ENCODE measurements at places on chromosomes 12 and 14.

- no peak for DNase-seq
These were observed 10.8 kb upstream of the SLC4A8 start for GRCh38 chr12:51413791-51414190.

GRCh38 chr14:94650806-94651805 lies 38.9 kb downstream of the SERPINA3 start:
- DNase-seq, result no peak

DNA sequence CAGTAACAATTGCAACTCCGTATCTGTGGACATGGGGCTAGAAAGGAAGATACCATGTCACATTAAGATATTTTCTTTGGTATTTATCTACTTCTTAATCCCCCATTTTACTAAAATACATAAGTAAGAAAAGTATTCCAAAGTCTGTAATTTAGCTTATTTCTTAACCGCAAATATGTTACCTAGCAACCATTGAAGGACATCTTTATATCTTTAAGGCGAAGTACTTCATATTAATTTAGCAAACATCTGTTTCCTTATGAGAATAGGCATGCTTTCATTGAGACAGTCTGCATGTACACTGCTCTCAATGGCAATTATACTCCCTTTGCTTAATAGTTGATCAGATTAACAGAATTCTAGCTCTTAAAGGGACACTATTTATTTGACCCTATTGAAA lies 88.8 kb downstream of the NAV3 start:
- DNase-seq, result no peak

GRCh38 chr12:110807640-110808039 lies 39.1 kb upstream of the CCDC63 start:
- DNase-seq, result peak; percentile 9

DNA sequence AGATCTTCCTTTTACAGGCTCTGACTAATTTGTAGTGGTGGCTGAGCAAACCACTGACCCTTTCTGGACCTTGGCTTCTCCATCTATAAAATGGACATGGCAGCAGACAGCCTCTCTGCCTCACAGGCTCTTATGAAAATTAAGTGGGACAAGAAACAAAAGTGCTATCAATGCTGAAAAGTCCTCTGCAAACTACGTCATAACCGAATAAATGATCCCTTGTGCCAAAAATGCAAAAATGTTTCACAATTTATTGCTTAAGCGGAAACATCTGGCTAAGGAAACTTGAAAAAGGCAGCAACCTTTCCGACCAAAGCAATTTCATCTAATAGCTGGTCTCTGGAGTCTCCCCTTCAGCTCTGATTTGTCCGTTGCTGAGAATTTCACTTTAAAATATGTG lies 108.5 kb upstream of the PLXNC1 start:
- no peak for DNase-seq

DNA sequence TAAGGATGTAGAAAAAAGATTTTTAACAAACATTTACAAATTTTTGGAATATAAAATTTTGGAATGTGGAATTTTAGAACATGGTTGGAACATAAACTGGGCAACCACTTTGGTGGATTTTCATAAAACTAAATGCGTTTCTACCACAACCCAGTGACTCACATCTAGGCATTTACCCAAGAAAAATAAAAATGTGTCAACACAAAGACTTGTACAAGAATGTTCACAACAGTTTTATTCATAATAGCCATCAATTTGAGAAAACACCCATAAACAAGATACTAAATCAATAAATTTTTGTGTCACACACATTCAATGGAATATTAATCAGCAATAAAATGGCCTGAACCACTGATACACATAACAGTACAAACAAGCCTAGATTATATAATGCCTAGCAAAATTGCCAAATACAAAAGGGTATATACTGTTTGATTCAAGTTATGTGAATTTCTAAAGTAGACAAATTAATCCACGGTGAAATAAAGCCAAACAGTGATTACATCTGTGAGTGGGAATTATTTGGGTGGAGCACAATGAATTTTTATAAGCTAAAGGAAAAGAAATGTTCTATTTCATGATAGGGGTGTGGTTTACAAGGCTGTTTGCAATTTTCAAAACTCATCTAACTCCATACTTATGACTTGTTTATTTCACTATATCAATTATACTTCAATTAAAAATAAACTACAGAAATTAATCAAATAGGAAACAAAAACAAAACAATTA lies 415.2 kb upstream of the OR4E1 start:
- no peak for DNase-seq

- DNase-seq, result peak; percentile 91
These were observed at the start of gene CSRP2 for GRCh38 chr12:76878899-76879709. TSS of gene CSRP2 (minus strand) at chr12:76879019. CDS start at chr12:76866260, 12,759 bp downstream.

GRCh38 chr12:39835517-39836489 lies 216.2 kb upstream of the ABCD2 start:
- no peak for DNase-seq

- DNase-seq, result no peak
These were observed 108.1 kb upstream of the HIF1A start for GRCh38 chr14:61587081-61587713.

DNA sequence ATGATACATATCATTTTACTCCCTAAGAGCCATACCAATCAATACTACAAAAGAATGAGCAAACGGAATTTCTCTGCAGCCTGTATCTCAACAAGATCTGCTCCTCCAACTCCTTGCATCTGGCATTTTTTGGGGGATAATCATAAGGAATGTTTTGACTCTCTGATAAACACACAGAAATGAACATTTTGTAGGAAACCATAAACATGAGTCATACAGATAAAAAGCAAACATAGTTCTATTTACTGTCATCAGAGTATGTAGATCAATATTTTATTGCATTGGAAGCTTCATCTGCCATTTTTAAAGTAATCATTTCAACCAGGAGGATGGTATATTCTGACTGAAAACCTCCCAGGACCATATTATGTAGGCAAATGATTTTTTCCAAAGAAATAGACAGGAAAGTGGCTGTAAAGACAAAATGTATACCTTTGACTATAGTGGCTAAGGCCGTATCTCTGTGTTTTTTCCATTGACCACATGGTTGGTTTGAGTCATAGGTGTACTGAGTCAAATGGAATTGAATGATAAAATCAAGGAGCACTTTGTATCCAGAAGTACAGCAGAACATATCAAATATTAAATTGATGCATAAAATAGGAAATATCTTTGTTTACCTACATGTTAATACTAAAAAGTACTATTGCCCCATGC lies 32.4 kb upstream of the CD69 start:
- DNase-seq, result no peak

GRCh38 chr14:96067985-96068930 lies 29.1 kb downstream of the C14orf132 start:
- no peak for DNase-seq

GRCh38 chr14:102272392-102272791 lies 32.6 kb downstream of the MOK start:
- DNase-seq, result no peak

DNA sequence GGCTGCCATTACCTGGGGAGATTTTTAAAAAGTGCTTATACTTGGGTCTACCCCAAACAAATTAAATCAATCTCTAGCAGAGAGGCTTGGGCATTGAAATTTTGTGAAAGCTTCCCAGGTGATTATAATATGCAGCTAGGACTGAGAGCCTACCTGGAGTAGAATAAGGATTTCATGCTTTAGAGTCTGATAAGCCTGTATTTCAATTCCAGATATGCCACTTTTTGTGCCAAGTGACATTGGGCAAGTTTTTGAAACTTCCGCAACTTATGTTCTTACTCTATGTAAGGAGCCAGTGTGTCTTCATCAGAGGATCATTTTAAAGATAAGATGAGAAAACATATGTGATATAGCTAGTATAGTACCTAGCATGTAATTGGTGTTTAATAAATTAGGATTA lies 159.8 kb upstream of the LRIG3 start:
- peak; percentile 80 for DNase-seq

- DNase-seq, result no peak
These were observed 717 bp downstream of the PPHLN1 start for GRCh38 chr12:42326541-42327226.

- peak; percentile 14 for DNase-seq
These were observed 21.0 kb upstream of the PSMC1 start for GRCh38 chr14:90235179-90235976.

DNA sequence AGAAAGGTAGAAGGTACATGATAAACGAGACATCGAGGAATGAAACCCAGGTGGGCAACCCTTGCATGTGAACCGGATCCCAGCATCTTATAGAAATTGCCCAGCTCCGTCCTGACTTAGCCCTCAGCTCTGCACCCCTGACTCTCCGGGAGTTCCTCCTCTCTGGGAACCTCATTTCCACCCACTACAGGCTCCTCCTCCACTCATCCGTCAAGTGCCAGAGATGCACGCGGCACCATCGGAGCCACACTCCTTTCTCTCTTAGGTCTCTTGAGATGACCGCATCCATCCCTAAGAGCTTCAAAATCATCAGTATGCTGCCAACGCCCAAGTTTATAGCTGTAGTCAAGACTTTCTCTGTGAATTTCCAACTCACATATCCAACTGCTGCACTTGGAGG lies 84.7 kb downstream of the TTC7B start:
- peak; percentile 2 for DNase-seq

- no peak for DNase-seq
These were observed 91.2 kb downstream of the SLC25A21 start for GRCh38 chr14:37081218-37081617.

DNA sequence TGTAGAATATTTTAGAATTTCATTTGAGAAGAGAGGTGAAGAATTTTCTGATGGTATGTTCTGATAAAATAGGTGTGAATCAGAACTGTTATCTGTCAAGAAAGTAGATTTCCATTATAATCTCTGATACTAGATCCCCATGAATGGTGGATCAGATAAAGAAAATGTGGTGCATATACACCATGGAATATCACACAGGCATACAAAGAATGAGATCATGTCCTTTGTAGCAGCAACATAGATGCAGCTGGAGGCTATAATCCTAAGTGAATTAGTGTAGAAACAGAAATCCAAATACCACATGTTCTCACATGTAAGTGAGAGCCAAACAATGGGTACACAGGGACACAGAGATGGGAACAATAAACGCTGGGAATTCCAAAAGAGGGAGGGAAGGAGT lies 372.0 kb upstream of the ATP2B1 start:
- no peak for DNase-seq

GRCh38 chr12:25372969-25373817 lies 122.5 kb upstream of the KRAS start:
- DNase-seq, result no peak

DNA sequence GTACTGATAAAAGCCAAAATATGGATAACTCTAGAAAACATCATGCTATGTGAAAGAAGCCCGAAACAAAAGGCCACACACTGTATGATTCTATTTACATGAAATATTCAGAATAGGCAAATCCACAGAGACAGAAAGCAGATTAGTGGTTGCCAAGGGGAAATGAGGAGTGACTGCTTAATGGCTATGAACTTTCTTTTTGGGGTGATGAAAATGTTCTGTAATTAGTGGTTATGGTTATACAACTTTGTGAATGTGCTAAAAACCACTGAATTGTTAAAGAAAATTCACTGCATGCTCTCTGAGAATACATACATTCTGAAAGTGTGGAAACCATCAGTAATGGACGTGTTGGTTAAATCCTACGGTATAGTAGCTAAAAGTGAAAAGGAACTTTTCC lies 39.9 kb upstream of the STON2 start:
- no peak for DNase-seq

DNA sequence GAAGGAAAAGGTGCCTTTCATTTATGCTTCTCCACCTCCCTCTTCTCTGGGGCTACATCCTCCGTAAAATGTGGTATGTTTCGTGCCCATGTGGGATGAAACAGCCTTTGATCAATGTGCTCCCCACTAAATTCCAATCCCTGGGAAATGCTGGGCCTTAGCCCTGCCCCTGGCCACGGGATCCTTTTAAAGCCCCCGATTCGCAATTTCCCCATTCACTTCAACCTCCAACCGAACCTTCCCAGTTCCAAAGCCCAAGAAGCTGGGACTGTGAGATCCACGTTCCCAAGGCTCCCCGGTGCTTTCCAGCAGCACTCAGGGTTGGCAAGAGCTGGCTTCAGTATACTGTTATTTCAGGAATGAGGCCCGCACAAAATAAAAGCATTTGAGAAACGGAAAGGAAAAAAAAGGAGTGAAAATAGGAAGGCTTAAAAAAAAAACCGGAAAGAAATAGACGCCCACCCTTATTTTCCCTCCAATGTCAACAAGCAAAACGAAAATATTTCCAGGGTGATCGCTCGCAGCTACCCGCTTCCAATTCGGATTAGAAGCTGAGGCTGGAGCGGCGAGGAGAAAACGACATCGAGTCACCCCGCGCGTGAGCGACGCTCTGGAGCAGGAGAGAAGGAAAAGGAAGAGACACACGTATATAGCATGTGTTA lies 1.3 kb upstream of the FOXG1 start:
- DNase-seq, result no peak

DNA sequence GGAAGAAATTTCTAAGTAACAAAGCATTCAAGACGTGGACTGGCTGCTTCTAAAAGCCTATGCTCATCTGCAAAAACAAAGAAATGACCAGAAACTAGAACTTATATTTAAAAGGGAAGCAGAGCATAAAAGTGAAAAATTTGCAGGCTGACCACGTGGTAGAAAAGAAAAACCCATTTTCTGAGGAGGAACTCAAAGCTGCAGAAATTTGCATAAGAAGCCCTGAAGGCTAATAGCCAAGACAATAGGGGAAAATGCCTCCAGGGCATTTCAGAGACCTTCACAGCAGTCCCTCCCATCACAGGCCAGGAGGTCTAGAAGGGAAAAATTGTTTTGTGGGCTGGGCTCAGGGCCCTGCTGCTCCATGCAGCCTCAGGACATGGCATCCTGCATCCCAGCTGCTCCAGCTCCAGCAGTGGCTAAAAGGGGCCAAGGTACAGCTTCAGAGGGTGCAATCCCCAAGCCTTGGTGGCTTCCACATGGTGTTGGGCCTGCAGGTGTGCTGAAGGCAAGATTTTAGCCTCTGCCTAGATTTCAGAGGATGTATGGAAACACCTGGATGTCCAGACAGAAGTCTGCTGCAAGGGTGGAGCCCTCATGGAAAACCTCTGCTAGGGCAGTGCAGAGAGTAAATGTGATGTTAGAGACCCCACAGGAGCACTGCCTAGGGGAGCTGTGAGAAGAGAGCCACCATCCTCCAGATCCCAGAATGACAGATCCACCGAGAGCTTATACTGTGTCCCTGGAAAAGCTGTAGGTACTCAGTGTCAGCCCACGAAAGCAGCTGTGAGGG lies 55.5 kb downstream of the CHGA start:
- DNase-seq, result no peak
